ENCODE measurements at places on chromosomes 12 and 14.

DNA sequence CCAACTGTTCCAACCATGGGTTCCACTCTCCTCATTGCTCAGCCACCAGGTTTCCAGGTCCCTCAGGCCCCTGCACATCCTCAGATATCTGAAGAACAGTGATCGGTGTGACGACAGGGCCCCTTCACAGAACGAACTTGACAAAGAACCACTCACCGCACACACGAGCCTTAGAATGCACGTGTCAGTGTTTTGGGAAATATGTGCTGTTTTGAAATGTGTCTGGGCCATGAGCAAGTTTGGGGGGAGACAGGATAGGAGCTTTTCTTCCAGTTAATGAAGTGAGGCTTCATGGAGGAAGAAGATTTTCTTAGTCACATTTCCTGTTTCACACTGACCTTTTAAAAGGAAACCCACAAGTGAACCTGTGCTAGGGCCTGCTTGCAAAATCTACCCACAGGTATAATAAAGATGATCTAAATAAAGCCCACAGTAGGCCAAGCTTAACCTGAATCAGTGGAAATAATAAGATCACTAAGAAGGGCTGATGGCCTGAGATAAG, 58.6 kb downstream of the ZFP36L1 start:
- DNase-seq: no peak

- no peak for DNase-seq
Measured at GRCh38 chr12:53122961-53123468, 19.7 kb downstream of the SOAT2 start.

DNA sequence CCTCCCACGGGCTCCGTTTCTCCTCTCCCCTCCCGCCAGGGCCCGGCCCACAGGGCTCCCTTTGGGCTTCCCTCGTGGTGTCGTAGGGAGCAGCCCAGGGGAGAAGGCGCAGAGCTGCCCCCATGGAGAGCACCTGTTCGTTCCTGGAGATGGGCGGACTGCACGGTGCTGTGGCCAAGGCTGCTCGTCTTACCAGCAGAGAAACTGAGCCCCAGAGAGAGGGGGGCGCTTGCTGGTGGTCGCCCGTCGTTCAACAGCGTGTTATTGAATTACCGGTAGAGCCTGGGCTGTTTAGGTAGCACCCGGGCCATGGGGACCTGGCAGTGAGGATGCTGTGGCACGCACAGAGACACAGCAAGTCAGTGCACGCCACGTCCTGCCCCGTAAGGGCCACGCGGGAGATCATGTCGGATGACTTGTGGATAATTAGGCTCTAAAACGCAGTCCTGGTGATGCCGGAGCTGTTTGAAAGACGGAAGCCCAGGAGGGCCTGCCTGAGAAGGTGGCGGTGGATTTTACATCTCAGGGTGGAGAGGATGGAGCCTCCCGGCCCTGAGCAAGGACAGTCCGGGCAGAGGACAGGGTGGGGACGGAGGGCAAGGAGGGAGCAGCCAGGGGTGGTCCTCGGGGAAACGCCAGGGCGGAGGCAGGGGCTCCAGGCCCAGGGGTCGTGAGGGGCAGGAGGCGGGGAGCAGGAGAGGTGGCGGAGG, 134.4 kb downstream of the ADGRD1 start:
- no peak for DNase-seq

DNA sequence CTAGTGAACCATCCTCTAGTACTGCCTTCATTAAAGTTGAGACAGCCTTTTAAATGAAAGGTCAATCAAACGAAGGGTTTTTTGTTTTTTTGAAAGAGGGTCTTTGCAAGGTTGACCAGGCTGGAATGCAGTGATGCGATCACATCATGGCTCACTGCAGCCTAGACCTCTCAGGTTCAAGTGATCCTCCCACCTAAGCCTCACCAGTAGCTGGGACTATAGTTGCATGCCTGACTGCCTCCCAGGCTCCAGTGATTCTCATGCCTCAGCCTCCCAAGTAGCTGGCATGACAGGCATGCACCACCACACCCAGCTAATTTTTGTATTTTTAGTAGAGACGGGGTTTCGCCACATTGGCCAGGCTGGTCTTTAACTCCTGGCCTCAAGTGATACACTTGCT, 114.6 kb upstream of the SINHCAF start:
- no peak for DNase-seq

- no peak for DNase-seq
Measured at GRCh38 chr14:52834440-52834842, 43.0 kb upstream of the GNPNAT1 start.
